ENCODE measurements at places on chromosomes 12 and 14. TPM values are rescaled to one million over a fixed set of nuclear protein-coding genes. Genes with fewer than 3 reads are reported as not detected.

The RNU4-1 gene
- total RNA-seq = not detected

The GLS2 gene
- 0.09 TPM for total RNA-seq

The SDR9C7 gene
- total RNA-seq = not detected

The KRT6B gene
- not detected for total RNA-seq

The RHOJ gene
- total RNA-seq = not detected

The DENND5B gene
- 15.8 TPM for total RNA-seq

The DLK1 gene
- 0.42 TPM for total RNA-seq

The C12orf50 gene
- total RNA-seq = not detected

The DIO3 gene
- not detected for total RNA-seq

The CPM gene
- total RNA-seq = 8.7 TPM

The GSC gene
- total RNA-seq = 0.55 TPM

The HOXC13 gene
- total RNA-seq = 9.8 TPM

The LBHD2 gene
- total RNA-seq = not detected

The TMEM119 gene
- 0.05 TPM for total RNA-seq

The SPRYD4 gene
- 1.8 TPM for total RNA-seq

The TPPP2 gene
- not detected for total RNA-seq

The CELA1 gene
- not detected for total RNA-seq

The ART4 gene
- total RNA-seq = not detected

The HCAR2 gene
- total RNA-seq = 0.11 TPM

The HOXC10 gene
- 2.6 TPM for total RNA-seq

The GALNT8 gene
- not detected for total RNA-seq

The RNASE3 gene
- not detected for total RNA-seq

The HHIPL1 gene
- total RNA-seq = 0.29 TPM

The LTB4R2 gene
- total RNA-seq = 5.7 TPM

The BDKRB2 gene
- 3.2 TPM for total RNA-seq

The GLI1 gene
- total RNA-seq = 7.7 TPM

The TROAP gene
- 97.1 TPM for total RNA-seq
